Activated CD4-positive, alpha-beta T cell treated with anti-CD3 and anti-CD28 coated beads, Interleukin-2, amount 50 U/mL, for 4 hours (primary cell): ENCODE measurements at places on chromosomes 12 and 14.

- no peak for DNase-seq
These were observed 86.1 kb downstream of the BCL2L14 start for GRCh38 chr12:12156828-12157227.

DNA sequence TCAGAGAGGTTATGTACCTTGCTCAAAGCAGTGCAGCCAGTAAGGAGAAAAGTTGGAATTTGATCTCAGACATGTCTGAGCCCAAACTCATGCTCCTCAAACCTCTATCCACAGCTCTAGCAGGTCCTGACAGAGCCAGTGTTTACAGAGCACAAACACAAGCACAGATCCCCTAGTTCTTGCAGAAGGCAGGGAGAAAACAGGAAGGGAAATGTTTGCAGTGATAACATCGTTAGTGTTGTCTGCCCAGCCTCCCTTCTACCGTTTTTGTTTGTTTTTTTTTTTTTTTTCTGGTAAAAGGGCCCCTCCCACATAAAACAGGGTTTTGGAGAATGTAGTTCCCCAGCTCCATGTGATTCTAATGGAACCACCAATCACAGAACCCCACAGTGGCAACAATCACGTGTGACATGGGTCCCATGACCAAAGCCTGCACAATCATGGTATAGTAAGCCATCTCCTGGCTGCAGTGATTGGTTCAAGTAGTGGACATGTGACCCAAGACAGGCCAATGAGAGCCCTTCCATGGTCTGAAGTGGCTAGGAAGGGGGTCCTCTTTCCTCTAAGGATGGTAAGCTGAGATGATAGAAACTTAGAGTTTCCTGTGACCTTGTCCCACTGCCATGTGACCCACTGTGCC, 513.4 kb downstream of the MED13L start:
- no peak for DNase-seq

DNA sequence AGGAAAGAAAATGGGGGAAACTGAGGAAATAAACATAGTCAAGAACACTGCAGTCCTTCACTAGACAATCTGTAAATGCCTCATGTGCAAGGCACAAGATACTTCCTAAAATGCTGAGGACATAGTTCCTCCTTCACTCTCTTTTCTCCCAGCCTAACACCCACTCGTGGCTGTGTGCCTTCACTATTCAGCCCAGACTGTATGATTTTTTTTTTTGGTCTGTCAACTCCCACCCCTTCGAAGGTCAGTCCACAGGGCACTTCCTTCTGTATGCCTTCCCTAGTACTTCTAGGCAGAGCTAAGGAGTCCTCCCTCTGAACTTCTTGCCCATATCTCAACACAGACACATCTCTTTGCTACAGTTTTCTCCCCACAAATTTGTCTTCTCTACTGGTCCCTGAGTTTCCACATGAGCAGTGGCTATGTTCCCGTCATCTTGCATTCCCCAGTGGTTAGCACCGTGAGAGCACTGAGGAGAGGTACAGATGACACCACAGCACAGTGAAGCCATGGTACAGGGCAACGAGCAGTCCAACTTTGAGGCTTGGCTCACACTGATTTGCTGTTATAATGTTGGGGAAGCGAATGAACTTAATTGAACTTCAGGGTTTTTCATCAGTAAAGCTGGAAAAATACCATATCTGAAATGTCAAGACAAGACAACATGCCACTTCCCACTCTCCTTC, 24.1 kb upstream of the SYCP3 start:
- DNase-seq = no peak

- DNase-seq = no peak
These were observed 221.2 kb downstream of the NELL2 start for GRCh38 chr12:44654646-44655639.

GRCh38 chr12:24408305-24408704, 458.8 kb upstream of the SOX5 start:
- no peak for DNase-seq

GRCh38 chr12:84624601-84625000, 288.0 kb downstream of the SLC6A15 start:
- no peak for DNase-seq

DNA sequence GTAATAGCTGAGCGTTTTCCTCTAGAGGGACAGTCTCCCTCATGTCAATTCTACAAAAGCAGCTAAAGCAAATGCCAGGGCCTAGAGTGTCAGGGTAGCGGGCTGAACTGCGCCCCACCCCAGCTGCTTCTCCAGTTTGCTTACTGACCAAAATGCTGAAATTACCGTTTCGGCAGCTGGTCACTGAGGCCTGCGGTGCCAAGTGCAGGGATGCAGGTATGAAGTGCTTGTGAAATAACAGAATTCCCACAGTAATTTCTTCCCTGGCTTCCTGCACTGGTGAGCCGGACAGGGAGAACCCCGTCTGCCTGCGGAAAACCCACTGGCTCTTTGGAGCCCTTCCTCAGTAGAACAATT, 19.1 kb downstream of the PSMC1 start:
- no peak for DNase-seq

- no peak for DNase-seq
These were observed 115.2 kb upstream of the RAP1B start for GRCh38 chr12:68495336-68496070.
